ENCODE measurements at places on chromosomes 6 and 20.

GRCh38 chr6:34154668-34155447, 9.0 kb upstream of the GRM4 start:
- DNase-seq = peak; percentile 60

DNA sequence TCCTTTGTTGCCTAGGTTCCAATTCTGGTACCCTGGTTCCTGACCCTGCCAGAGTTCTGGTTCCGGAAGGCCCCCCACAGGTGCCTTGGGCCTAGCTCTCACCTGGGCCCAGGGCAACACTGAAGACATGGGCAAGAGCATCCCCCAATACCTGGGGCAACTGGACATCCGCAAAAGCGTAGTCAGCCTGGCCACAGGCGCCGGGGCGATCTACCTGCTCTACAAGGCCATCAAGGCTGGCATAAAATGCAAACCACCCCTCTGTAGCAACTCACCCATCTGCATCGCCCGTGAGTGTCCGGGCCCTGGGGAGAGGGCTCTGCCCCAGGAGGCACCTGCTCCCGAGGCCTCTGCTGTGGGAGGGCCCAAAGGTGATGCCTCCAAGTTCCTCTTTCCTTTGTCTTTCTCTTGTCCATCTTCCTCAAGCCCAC, at the start of gene ARMC12:
Gene ARMC12, plus strand, starts transcription at position 51 of the 431 bp plus-strand sequence. Its CDS starts 77 bp downstream, at position 128.
- DNase-seq = no peak

- DNase-seq = no peak
These were observed 443.0 kb downstream of the PKHD1 start for GRCh38 chr6:51644426-51644825.

- DNase-seq = no peak
These were observed 16.0 kb upstream of the AVP start for GRCh38 chr20:3100480-3100879.

- DNase-seq = no peak
These were observed 143.3 kb downstream of the TAF4 start for GRCh38 chr20:61922411-61922810.

DNA sequence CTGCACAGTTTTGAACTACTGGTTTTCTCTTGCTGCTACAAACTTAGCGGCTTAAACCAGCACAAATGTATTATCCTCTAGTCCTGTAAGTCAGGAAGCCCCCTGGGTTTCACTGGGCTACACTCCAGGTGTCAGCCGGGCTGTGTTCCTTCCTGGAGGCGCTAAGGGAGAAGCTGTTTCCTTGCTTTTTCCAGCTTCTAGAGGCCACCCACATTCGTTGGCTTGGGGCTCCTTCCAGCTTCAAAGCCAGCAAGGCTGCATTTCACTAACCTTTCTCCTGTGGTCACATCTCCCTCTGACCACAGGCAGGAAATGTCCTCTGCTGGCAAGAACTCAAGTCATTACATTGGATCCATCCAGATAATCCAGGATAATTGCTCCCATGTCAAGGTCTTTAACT, 350.6 kb upstream of the PLCB4 start:
- no peak for DNase-seq

DNA sequence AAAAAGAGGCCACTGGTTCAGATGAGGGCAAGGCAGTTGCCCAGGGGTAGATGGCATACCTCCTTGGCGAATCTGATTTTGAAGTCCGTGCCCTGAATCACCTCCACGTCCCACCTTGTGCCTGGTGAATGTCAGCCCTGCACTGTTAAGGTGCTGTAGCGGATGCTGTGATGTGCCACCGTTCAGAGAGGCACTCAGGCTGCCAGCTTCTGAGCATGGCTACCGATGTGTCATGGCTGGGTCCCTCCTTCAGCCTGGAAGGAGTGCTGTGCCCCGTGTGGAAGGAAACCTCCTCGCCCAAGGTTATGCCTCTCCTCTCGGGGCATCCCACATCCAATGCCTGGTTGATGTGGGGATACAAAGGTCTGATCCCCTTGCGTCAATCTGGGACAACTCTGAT, 43.6 kb downstream of the UST start:
- DNase-seq = no peak

GRCh38 chr6:81309811-81310210, 442.7 kb downstream of the TENT5A start:
- DNase-seq = no peak

DNA sequence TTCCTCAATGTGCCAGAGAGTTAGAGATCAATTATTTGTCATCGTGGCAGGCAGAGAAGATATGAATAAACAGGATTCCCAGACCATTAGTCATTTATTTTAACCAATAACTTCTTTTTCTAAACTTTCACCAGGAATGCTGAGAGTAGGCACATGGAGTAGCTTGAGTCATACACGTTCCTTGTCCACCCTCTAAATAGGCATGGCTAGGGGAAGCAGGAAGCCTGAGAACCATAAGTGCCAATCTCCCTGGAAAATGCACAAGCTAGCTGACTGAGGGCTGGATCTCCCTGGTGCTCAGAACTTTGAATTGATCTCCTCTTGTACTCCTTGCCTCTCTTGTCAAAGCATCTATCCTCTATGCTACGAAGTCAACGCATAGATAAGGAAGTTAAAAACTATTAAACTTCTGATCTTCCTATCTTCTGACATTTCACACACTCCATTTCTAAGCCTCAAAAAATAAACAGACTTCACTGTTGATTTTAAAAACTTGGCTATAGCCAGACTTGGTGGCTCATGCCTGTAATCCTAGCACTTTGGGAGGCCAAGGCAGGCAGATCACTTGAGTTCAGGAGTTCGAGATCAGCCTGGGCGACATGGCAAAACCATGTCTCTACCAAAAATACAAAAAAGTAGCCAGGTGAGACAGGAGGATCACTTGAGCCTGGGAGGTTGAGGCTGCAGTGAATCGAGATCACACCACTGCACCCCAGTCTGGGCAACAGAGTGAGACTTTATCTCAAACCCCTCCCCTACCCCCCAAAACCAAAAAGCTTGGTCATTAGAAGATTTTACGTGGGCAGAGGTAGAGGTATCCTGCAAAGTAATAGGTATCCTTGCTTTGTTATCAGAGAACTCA, 11.8 kb downstream of the ADTRP start:
- no peak for DNase-seq

GRCh38 chr6:170084166-170084730, 206.6 kb downstream of the DLL1 start:
- no peak for DNase-seq

GRCh38 chr6:142387997-142388815, 86.4 kb downstream of the ADGRG6 start:
- no peak for DNase-seq

GRCh38 chr20:63101781-63102720, 95.3 kb upstream of the BHLHE23 start:
- peak; percentile 51 for DNase-seq

DNA sequence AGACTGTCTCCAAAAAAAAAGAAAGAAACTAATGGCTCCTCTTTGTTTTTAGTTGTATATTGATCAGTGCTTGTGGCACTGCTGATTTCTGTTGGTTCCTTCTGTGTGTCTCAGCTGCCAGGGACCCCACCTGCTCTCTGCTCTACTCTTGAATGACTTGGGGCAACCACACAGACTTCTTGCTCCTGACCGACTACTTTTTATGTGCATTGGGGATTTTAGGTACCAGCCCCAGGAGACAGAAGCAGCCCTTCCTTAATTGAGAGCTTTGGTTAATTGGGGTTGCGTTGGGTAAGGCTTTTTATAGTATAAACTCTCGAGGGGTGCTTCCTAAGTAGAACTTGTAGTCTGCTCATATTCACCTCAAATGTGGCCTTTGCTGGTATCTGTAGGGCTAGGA, 6.9 kb downstream of the STK35 start:
- no peak for DNase-seq

- no peak for DNase-seq
These were observed 188.8 kb upstream of the TBX18 start for GRCh38 chr6:84953111-84953755.

DNA sequence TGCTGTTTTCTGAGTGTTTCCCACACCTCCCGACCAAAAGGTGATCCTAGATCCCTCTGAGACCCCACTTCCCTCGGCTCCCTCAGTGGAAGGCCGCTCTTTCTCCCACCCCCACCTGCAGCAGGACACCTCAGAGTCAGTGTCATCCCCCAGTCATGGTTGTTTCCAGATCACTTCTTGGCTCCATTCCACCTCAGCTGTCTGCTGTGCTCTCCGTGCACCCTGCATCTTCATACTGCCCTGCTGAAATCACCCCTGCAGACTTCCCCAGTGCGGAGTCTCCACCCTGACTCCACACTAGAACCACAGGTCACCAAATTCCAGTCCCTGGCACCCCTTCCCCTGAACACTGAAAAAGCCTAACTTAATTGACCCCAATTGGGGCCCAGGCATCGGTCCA, 255.1 kb upstream of the CDYL start:
- DNase-seq = no peak

- no peak for DNase-seq
These were observed 290.8 kb downstream of the ZNF217 start for GRCh38 chr20:53302695-53303412.

GRCh38 chr6:157151989-157152388, 171.3 kb downstream of the TMEM242 start:
- DNase-seq = no peak

DNA sequence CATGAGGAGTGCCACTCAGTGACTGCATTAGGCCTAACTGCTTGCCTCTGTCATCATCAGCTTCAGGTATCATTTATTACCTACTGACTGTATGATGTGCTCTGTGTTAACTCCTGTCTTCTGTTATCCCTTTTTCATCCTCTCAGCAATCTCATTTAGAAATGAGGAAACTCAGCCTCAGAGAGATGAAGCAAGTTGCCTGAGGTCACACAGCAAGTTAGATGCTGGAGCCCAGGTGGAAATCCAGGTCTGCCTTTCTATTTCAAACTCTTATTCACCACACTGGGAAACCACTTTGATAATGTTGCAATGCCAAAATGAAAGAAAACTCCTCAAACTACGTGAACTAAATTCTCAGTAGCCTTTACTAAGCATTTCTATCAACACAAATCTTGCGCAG, 1.3 kb downstream of the FERMT1 start:
- no peak for DNase-seq

DNA sequence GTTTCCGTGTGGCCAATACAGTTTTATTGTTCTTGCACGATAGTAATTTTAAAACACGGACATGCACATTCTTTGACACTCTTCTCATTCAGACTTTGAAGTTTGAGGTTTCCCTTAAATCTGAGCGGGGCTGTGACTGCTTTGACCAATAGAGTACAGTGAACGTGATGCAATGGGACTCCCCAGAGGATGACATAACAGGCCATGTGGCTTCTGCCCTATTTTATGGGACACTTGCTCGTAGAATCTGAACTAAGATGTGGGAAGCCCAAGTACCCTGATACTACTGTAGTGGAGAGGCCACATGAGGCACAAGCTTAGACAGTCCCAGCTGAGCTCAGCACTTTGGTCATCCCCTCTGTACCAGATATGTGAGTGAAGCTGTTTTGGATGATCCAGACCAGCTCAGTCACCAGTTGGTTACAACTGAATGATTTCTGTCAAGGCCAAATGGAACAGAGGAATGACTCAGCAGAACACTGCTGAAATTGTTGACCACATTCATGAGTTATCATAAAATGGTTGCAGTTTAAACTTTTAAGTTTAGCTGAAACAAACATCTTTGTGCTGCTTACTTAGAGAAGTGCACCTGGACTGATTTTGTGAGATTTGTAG, 279.4 kb downstream of the RFPL4B start:
- DNase-seq = no peak

DNA sequence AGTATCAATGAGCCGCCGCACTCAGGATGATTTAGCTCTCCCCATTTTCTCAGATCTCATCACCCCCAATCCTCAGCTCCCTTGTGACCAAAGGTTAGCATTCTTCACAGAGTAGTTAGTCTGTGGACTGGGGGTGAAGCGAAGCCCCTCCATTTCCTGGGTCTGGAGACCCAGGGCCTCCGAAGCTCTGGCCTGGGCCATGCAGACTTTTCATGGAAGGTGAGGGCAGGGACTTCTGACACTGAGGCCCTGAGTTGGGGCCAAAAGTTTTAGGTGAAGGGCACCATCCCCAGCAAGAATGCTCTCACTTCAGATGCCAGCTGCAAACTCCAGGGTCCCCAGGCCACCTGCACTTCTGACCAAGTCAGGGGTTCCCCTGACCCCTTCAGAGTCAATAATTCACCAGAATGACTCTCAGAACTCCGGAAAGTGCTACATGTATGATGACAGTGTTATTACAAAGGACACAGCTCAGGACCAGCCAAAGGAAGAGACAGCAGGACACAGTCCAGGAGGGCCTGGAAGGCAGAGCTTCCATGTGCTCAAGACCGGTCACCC, 65.7 kb upstream of the DUSP22 start:
- DNase-seq = no peak

GRCh38 chr6:85402071-85402470, 47.8 kb upstream of the NT5E start:
- DNase-seq = no peak

DNA sequence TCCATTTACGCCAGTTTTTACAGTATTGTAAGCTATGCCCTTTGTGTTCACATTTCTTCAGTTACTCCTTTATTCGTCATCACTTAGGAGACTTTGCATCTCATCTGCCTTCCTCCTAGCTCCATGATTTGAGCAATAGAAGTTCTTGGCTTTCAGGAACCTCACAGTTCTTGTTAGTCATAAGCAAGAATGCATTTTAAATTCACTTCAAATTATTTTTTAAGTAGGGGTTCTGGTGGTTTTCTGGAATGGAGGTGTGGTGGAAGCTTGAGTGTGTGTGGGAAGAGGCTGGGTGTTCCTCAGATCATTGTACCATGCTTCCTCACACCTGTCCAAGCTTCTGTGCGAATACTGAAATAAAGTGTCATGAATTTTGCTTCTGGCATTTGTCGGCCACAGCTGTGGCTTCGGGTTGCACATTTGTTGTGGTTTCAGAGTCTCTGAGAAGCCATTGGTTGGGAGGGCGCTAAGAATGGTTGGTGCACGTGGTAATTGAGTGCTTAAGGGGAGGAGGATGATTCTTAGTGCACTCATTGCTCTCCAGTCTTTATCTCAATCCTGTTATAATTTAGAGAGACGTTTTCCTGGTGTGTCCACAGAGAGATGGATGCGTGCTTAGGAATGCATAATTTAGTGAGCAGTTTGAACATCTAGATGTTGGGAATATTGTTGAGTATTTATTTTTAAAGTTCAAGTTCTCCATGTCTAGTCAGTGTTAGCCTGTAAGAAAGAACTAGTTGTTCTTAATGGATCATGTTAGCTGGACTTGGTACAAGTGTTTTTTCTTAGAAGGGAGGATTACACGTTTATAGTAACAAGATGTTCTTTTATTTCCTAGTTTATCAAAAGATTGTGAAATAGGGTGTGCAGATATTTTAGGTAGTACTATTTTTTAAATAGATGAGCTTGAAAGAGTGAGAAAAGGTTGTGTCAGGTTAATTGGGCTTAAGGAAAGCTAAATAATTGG, 31.9 kb downstream of the FOXO3 start:
- DNase-seq = peak; percentile 17

DNA sequence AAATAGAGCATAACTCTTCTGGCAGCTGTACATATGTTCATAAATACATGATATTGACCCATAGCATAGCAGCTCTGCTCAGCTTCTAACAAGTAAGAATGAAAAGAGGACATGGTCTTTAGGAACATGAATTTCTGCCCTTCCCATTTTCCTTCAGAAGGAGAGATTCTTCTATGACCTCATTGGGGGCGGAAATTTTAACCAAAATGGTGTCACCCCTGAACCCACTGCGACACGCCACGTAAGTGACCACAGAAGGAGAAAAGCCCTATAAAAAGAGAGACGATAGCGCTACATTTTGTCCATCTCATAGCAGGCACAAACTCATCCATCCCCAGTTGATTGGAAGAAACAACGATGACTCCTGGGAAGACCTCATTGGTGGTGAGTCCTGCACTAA, at the start of gene IL17A:
Gene IL17A, plus strand, starts transcription at position 301 of the 400 bp plus-strand sequence. Its CDS starts 57 bp downstream, at position 358.
- DNase-seq = no peak
